ENCODE measurements at places on chromosomes 12 and 14.

DNA sequence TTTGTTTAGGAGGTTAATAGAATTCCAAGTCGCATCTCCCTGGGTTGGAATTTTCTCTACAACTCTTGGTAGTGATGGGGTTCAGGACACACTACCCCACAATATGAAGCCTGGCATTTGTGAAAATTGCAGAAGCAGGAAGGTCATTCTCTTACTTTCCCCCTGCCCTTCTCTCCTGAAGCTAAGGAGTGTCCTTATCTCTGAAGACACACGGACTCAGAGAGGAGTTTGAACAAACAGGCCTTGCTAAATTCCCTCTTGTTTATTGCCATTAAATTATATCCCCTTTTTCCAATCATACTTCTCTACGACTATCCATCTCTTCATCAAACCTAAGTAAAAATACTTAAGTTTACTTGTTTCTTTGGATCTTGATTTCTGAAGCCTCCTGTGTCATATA is 443.0 kb downstream of the RAD51B start:
- DNase-seq = no peak

- DNase-seq = peak; percentile 90
These were observed 79.5 kb downstream of the ARMH4 start for GRCh38 chr14:58072288-58073071.

DNA sequence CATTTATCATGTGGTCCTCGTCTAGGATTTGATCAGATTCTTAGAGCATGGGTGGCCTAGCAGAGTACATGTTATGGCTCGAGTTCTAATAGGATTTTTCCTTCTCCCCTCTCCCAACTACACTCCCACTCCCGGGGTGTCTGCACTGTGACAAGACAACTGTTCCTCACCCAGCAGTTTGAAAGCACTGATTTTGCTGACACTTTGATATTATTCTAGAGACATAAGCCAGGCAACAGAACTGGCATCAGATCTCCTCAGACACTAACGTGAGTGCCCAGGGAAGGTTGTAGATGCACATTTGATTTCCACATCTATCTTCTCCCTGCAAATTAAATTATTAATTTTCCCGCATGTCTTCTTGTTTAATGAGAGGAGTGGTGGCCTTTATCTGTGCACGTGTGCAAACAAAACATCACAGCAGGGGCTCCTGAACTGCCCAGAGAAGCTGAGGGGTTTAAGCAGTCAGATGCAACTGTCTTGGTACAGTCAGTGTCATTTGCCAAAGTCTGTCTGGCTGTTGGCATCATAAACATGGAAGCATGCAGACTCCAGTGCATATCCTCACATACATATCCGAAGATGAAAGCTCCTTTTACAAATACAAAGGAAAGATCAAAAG is 491.8 kb downstream of the NPAS3 start:
- DNase-seq = no peak

GRCh38 chr12:104467346-104467837 is 10.6 kb downstream of the CHST11 start:
- no peak for DNase-seq

- DNase-seq = no peak
These were observed 706 bp downstream of the CRACR2A start for GRCh38 chr12:3752096-3752709.

DNA sequence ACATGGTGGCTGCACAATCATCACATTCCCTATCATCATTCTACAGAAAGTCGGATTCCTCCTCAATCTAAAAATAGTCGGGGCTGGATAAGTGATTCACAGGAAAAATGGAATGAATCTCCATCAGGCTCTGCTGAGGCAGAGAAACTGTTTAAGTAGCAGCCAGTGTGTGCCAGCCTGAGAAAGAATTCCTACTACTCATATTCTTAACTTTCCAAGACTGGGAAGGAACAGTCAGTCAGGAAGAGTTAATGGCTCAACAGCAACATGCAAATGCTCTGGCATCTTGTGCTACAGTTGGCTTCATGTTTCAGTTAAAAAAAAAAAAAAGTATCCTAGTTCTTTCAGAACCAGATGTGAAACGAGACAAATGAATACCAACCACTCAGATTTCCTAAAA is 187.0 kb downstream of the GRIP1 start:
- DNase-seq = no peak

GRCh38 chr12:109389146-109389545 is 41.4 kb downstream of the MYO1H start:
- peak; percentile 54 for DNase-seq

DNA sequence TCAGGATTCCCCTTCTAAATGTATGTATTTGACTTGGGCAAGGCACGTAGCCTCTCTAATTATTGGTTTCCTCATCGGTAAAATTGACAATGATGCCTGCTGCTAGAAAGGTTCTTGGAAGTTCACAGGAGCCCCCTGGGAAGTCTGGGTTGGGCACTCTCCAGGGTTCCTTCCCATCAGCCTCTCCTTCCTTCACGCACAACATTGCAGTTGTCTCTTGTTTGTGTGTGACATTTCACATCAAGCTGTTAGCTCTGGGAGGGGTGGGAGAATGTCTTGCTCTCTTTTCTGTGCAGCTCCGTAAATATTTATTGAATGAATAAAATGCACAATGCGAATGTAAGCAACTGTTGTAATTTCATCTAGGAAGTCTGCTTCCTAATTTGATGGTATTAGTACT is 153.2 kb upstream of the PRICKLE1 start:
- peak; percentile 37 for DNase-seq

DNA sequence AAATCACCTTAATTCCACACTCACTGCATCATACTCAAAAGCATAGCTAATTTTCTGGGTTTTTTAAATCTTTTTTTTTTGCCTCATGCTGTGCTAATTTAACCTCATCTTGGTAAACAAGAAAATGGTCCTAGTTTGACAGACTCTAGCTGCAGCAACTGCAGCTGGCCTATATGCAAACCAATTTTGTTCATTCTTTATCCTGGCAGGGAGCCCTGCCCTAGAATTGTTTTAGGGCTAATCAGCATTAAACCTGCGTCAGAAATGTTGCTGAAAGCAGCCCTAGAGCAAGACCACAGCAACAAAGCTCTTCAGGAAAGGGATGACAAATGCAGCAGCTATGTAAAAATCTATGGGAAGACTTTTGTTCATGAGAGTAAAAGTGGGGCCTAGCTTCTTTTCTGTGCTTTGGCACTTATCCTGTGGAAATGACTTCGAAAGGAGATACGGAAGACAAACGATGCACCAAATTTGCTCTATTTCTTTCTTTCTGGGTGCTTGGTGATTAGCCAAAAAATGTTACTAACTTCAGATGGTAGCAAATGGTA is 72.2 kb downstream of the DENND5B start:
- DNase-seq = peak; percentile 76

DNA sequence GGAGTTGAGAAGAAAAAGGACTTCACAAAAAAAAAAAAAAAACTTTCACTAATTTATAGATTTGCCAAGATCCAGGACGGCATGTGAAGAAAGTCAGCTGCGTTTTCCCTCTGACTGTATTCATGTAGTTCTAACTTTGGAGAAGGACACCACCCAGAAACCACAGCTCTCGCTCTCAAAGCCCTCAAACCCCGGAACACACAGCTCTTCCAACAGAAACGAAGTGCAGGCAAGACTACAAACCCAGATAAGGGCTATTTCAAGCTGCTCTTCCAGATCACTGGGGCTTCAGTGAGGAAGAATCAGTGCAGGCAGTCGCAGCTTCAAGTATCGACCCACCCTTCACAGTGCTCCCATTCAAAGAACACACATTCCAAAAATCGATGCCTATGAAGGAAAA is 13.2 kb downstream of the KCNH5 start:
- DNase-seq = no peak

DNA sequence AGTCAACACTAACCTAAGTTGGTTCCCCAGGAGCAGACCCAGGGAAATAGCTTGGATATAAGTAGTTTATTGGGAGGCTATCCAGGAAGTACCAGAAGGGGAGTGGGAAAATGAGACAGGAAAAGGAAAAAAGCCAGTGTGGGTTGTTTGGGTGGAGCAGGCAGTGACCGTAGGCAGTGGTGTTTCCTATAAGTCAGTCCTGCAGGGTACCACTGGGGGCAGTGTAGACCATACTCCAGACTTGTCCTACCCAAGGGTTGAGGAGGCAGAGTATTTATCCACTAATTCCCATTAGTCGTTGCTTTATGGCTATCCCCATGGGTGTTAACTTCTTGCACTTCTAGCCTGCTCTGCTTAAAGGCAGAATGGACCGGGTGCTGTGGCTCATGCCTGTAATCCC is 6.4 kb upstream of the CCDC60 start:
- peak; percentile 56 for DNase-seq

DNA sequence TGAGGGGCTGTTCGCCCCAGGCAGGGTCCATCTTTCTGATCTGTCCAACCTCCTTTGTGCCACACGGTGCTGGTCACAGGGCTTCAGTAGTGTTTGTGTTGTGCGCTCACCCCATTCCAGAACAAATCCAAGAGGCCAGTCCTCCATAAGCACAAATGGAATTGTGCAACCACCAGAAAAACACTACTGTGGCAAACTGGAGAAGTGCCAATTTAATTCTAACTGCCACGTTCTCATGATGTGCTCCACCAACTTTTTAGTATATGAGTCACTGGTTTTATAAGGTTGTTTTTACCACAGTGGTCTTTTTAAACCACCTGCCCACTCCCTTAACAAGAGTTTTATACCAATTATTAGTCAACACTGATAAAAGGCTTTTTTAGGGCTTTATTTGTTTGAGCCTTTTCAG is 380.2 kb downstream of the NAV3 start:
- peak; percentile 45 for DNase-seq

DNA sequence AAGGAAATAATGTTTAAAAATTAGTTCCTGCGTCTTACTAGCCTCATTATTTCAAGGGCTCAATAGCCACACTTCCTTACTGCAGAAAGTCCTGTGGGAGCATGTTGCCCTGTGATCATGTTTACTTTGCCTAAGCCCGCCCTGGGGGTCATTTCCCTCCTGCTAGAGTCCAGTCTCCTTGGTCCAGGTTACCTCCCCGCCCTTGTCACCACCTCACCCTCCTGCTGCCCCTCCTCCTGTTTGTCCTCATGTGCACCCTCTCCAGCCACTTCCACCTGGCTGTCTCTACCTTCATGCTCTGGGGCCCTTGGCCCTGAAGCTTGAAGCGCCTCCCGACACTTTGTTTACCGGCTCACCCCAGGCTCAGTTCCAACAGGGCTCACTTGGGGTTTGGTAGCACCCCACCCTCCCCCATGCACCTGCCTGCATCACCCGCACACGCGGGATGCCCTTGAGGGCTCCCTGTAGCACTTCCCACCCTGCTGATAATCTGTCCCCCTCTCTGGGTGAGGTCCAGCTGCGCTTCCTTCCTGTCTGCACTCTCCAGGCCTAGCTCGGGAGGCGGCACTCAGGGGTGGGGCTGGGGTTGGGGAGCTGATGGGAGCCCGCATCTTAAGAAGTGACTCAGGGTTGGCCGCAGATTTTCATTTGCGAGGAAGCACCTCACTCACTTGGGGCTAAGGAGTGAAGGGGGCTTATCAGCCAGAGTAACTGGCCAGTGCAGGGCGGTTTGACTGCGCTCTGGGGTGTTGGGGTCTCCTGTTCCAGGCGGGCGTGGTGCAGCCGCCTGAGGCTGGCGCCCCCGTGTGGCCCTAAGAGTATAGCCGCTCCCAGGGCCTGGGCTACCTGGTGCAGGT is 40.1 kb downstream of the SMIM41 start:
- DNase-seq = peak; percentile 62

DNA sequence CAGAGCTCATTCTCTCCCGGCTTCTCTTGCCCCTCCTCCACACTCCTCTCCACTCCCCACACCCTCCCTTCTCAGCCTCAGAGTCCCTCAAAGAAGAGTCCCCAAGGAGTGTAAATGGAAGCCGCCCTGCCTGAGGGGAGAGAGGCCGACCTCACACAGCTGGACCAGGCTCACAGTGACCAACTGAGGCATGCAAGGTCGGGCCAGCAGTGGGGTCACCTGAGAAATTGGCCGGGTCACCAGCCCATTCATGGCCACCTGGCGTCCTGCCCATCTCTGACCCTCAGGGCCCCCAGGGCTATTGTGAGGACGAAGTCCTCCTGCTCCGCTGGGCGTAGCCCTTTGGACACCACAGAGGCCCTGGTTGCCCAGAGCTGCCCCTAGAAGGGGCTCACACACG is 49.5 kb upstream of the NUAK1 start:
- no peak for DNase-seq

GRCh38 chr14:73267474-73267873 is 30.2 kb downstream of the PAPLN start:
- DNase-seq = no peak

GRCh38 chr12:5965950-5966383 is 20.9 kb upstream of the ANO2 start:
- peak; percentile 73 for DNase-seq

DNA sequence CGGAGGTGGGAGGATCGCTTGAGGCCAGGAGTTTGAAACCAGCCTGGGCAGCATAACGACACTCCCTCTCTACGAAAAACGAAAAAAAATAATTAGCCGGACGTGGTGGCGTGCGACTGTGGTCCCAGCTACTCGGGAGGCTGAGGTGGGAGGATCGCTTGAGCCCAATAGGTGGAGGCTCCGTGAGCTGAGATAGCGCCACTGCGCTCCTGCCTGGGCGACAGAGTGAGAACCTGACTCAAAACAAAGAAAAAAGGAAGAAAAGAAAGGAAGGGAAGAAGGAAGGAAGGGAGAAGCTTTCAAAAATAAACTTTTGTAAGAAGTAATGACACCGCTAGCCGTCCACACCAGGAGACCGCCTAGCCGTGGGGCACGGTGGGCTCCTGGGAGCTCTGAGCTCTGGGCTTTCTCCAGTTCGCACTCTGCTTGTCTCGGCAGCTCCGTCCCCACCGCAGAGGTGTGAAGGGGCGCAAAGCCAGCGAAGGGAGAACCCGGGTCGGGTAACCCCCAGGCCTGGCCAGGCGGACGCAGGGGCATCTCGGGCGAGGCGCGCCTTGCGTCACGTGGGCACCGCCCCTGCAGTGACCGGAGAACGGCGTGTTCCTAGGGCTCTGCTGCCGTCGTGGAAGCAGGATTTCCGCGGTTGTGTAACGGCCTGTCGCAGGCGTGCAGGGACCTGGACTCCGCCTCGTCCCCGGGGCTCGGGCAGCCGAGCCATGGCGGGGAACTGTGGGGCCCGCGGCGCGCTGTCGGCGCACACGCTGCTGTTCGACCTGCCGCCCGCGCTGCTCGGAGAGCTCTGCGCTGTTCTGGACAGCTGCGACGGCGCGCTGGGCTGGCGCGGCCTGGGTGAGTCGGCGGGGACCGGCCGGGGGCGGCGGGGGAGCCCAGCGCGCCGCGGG is at the start of gene IRAK3:
Gene IRAK3 (plus strand): TSS at position 631 of the 902 bp plus-strand sequence. CDS start 86 bp downstream, at position 717.
- peak; percentile 25 for DNase-seq

DNA sequence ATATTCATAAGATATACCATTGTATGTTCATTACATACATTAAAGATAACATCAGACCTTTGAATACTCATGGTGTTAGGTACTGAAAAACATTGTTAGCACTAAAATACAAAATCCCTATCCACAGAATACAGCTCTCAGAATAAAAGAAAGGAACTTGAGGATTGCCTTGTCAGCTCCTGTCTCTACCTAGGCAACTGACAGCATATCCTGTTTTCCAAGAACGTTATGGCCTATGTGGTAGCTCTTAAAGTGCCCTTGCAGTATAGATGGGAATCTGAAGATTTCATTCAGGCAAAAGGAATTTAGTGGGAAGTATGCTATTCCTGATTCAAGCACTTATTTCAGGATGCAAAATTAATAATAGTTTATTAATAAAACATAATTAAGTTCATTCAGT is 1.8 kb upstream of the PPP1R12A start:
- DNase-seq = no peak

GRCh38 chr12:5554711-5555110 is 122.8 kb downstream of the NTF3 start:
- DNase-seq = no peak

GRCh38 chr12:10528174-10528953 is 22.7 kb downstream of the EIF2S3B start:
- DNase-seq = no peak
